ENCODE measurements at places on chromosomes 7 and 10. TPM values are rescaled to one million over a fixed set of nuclear protein-coding genes. Genes with fewer than 3 reads are reported as not detected.

LYZL2 gene
- not detected for total RNA-seq

SPDYE11 gene
- 0.54 TPM for total RNA-seq

SLC18A3 gene
- total RNA-seq = not detected

EEF1AKMT2 gene
- total RNA-seq = 44.7 TPM

GPRIN2 gene
- not detected for total RNA-seq

IGF2BP3 gene
- 78.9 TPM for total RNA-seq

CDC123 gene
- 138 TPM for total RNA-seq

DNA sequence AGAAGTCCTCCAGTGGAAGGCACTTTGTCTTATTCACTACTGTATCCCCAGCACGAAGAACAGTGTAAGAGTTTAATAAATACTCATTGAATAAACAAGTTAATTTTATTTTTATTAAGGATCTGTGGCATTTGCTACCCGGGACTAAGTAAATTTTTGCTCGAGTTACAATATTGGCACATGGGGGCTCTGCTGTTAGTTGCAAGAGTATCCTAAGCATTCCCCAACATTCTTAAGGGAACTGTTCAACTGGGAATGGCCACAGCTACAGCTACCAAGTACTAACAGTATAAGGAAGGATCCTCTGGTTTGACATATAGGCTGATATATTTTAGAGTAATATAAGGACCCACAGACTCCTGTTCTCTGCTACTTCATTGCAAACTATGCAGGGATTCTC, 8.7 kb upstream of the LRRTM3 start:
- DNase-seq = no peak

DNA sequence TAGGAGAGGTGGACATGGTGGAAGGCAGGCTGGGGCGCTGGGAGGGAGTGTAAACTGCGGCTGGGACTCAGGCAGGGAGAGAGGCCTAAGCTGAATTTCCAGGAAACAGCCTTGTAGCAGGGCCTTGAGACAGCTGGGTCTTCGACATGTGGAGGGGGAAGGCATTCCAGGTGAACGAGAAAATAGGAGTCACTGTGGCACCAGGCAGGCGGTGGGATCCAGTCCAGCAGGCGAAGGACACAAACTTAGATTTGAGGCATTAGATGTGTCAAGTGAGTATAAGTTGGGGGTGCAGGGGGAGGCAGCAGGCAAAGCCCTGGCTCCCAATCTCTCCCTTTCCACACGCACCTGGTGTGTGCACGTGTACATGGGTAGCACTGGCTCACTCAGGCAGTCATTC, 105.3 kb downstream of the PTPN20 start:
- no peak for DNase-seq

- DNase-seq = peak; percentile 91
Observed at GRCh38 chr7:2403014-2403717, at the start of gene CHST12. Gene CHST12 (plus strand): TSS chr7:2403611. CDS start chr7:2432640, 29,029 bp downstream.

GRCh38 chr7:134212576-134213546, 85.7 kb downstream of the LRGUK start:
- no peak for DNase-seq

- DNase-seq = no peak
Observed at GRCh38 chr10:113920875-113921274, 66.4 kb downstream of the NHLRC2 start.

GRCh38 chr7:46397591-46397990, 476.5 kb upstream of the IGFBP3 start:
- DNase-seq = no peak

DNA sequence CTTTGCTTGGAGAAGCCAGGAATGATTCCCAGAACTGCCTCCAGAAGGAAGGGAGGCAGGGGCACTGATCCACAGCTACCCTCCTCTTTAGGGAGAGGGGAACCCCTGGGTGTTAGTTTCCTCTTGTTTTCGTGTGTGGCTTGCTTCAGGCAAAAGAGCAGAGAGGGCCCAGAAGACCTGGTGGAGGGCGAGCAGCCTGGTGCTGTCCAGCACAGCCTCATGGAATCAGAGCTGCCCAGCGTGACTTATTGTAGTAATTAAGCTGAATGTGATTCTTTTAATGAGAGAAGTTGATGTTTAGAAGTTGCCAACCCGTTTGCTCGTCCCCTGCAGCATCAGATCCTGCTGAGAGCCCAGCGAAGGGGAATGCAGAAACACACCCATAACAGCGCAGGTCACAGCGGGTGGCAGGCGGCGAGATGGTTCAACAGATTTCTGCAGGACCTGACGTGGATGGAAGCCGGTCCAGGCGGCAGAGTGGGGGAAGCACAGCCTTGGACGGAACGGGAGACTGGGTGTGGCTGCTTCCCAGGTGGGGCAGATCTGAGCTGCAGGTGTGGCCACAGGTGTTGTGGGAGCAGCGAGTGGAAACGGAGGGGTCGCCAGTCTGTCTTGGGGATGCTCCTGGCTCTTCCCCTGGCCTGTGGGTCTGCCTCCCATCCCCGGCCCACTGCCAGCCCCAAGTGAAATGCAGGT, 53.7 kb upstream of the SHH start:
- no peak for DNase-seq

- peak; percentile 58 for DNase-seq
Observed at GRCh38 chr10:14074062-14074884, 256.5 kb downstream of the FRMD4A start.

DNA sequence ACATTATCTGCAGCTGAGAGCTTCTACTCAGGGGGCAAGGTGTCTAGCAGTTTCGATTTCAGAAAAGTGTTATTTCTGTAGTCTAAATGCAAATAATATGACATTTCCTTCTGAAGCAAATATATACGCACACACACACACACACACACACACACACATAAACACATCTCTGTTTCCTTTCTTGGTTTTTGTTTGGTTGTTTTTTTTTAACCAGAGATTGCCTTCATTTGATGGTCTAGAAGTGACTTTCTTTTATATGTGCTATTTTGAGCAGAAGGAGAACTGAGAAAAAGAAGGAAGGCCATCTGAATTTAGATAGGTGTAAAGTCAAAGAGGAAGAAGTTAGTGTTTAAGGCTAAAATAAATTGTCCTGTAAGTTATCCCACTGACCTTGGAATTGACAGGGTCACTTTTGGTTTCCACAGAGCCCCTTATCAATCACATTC, 142.2 kb downstream of the TRIL start:
- DNase-seq = no peak

DNA sequence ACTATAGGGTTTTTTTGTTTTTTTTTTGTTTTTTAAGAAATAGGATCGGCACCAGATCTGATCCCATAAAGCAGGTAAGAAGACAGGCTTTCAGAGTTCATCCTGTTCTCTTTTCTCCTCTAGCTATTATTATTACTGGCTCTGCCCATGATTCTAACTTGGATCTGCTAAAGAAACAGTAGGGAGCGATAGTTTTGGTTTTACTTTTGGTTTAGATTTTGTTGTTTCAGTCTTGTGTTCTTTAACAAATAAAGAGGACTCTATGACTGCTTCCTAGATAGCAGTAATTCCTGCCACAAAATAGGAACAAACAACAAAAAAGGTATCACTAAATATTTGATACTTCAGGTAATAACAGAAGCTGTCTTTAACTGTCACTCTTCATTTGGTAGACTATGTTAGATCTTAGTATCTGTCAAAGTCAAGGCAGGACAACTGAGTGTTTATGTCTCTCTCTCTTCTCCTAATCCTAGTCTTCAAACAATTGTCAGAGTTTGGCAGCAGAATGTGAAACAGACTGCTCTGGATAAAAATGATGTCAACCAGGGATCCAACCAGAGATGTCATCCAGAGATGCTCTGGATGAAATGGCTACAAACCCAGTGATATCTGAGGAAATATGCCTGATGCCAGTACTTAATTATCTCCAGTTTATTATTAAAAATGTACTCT, 99.8 kb downstream of the KMT2C start:
- DNase-seq = no peak

GRCh38 chr10:35219891-35220890, 93.5 kb downstream of the CREM start:
- DNase-seq = no peak

DNA sequence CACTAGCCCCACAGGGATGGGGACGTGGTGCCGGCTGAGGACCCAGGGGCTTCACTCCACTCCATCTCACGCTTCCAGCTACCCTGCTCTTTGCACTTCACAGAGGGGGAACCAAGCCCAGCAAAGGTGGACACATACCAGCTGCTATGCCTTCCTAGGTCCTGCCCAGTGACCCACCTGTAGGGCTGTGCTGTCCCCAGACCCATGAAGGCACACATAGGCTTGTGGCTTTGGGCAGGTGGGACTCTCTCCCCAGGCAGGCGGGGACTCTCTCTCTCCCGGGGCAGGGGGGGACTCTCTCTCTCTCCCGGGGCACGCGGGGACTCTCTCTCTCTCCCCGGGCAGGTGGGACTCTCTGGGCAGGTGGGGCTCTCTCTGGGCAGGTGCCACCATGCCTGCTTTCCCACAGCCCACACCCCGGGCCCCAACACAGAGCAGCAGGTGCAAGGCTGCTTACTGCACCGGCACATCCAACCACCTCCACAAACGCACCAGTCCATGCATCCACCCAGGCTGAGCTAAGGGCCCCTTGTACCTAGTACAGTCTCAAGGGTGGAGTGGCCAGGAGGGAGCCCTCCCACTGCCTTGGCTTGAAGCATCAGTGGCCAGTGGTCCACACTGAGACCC, 13.8 kb upstream of the GPR146 start:
- DNase-seq = no peak

Data from NCI-H460 (cell line).